Naive thymus-derived CD8-positive, alpha-beta T cell (primary cell): ENCODE measurements at places on chromosomes 5 and 9. TPM values are rescaled to one million over a fixed set of nuclear protein-coding genes. Genes with fewer than 3 reads are reported as not detected.

RNF183 gene
- 0.23 TPM for total RNA-seq

CDC20B gene
- total RNA-seq: not detected

OGN gene
- not detected for total RNA-seq

C1QTNF3 gene
- 7.4 TPM for total RNA-seq

ADRA1B gene
- not detected for total RNA-seq

FST gene
- 0.36 TPM for total RNA-seq

NR4A3 gene
- 0.47 TPM for total RNA-seq

MARCOL gene
- not detected for total RNA-seq

ANKRD18A gene
- total RNA-seq: 1.5 TPM

RAB3C gene
- total RNA-seq: not detected

CXCL14 gene
- total RNA-seq: not detected

TTC16 gene
- total RNA-seq: 7.2 TPM

SLIT3 gene
- total RNA-seq: not detected

TAF11L10 gene
- not detected for total RNA-seq
